CD8-positive, alpha-beta memory T cell (primary cell): ENCODE measurements at places on chromosomes 7 and 10. TPM values are rescaled to one million over a fixed set of nuclear protein-coding genes. Genes with fewer than 3 reads are reported as not detected.
A peak's percentile ranks its signal among the peaks of the same experiment; 100 is the strongest.

Gene PCLO
- not detected for total RNA-seq

GRCh38 chr7:27107391-27108381, 5.2 kb upstream of the HOXA2 start:
- H3K27ac ChIP-seq, result no peak overlapping the region
- no peaks in the 10 kb centered on the region for H3K36me3 ChIP-seq
- no peak for DNase-seq

DNA sequence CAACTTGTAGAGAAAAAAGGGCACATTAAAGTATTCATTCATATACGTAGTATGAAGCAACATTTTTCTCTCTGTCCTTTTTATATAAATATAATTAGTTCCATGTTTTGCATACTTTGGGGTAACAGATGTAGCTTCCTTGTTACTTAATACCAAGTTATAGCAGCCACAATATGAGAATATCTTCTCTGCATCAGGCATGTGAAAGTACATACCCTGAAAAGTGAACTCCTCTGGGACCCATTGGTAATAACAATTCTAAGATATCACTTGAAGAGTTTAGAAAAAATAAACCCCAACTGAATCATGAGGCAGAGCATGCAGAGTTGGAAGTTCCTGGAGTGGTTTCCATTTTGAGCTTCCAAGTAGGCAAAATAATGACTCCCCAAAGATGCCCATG, 2.4 kb upstream of the CRPPA start:
- no peaks in the 10 kb centered on the region for H3K36me3 ChIP-seq
- DNase-seq, result no peak
- H3K27me3 ChIP-seq, result no peaks in the 10 kb centered on the region
- peaks cover 15% of the 10 kb centered on the region for H3K4me1 ChIP-seq

Gene DOCK4
- total RNA-seq, result 1.2 TPM

Gene SUN3
- total RNA-seq, result not detected

DNA sequence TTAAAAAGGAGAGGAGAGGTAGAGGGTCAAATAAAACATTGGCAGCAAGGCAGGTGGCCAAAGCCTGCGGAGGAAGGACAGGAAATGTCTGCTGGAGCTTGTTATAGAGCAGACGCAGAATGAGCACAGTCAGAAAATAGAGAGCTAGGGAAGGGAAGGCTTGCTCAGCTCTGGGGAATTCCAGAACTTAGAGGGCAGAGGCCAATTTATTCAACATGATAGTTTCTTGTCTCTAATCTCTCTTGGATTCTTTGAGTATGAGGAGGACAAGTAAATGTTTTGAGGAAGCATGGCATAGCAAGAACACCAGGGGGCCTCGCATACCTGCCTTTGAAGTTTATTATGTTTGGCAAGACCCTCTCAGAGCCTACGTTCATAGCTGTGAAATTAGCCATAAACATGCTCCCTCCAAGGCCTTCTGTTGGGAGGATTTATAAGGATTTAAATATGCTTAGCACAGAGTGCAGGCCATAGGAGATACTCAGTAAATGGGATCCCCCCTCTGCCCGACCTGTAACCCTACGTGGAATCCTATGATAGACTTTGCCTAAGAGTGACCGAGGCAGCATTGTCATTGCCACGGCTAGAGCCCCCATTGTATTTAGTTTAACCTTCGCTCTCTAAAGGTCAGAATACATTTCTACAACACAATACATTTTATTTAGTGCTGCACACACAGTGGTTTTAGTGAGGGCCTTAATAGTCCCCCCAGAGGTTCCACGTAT, 293.9 kb downstream of the CCDC3 start:
- H3K4me1 ChIP-seq, result no peaks in the 10 kb centered on the region
- no peak for DNase-seq
- H3K4me3 ChIP-seq, result no peak overlapping the region
- H3K27me3 ChIP-seq, result no peaks in the 10 kb centered on the region
- H3K27ac ChIP-seq, result no peak overlapping the region

GRCh38 chr10:51699475-51700227, at the start of gene CSTF2T:
Gene CSTF2T (minus strand): TSS chr10:51699595. CDS start chr10:51699549, 46 bp downstream.
- no peaks in the 10 kb centered on the region for H3K36me3 ChIP-seq
- no peaks in the 10 kb centered on the region for H3K27me3 ChIP-seq
- H3K27ac ChIP-seq, result peak within 1 kb of the TSS; percentile 96
- H3K4me1 ChIP-seq, result peaks cover 48% of the 10 kb centered on the region
- DNase-seq, result peak; percentile 94

Gene PPP1R3A
- total RNA-seq, result not detected

DNA sequence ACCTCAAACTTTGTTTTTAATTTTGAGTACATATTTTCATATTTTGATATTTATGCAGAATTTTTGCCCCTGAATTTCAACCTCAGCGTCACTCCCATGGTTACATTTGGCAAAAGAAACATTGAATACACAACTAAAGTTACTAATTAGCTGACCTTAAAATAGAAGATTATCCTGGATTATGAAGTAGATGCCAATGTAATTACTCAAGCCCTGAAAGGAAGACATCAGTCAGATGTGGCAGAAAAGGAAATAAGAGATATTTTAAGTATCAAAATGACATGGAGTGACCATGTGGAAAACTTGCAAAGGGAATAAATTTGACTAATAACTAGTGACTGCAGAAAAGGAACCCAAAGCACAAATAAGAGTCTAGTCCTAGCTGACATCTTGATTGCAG, 701.3 kb upstream of the KCND2 start:
- H3K36me3 ChIP-seq, result no peaks in the 10 kb centered on the region
- no peak for DNase-seq
- no peak overlapping the region for H3K4me3 ChIP-seq
- no peaks in the 10 kb centered on the region for H3K27me3 ChIP-seq
- H3K4me1 ChIP-seq, result no peaks in the 10 kb centered on the region
